Ureter (tissue), 1 donor: ENCODE measurements at places on chromosomes 16 and 17. TPM values are rescaled to one million over a fixed set of nuclear protein-coding genes. Genes with fewer than 3 reads are reported as not detected.

Gene ZFPM1
- 13.7 TPM for total RNA-seq

Gene NKD1
- 27.8 TPM for total RNA-seq

Gene HCRT
- not detected for total RNA-seq

Gene HS3ST3A1
- not detected for total RNA-seq
